ENCODE measurements at places on chromosomes 2 and 18. TPM values are rescaled to one million over a fixed set of nuclear protein-coding genes. Genes with fewer than 3 reads are reported as not detected.
A peak's percentile ranks its signal among the peaks of the same experiment; 100 is the strongest.

PTPRM gene
- 25.6 TPM for total RNA-seq

DNA sequence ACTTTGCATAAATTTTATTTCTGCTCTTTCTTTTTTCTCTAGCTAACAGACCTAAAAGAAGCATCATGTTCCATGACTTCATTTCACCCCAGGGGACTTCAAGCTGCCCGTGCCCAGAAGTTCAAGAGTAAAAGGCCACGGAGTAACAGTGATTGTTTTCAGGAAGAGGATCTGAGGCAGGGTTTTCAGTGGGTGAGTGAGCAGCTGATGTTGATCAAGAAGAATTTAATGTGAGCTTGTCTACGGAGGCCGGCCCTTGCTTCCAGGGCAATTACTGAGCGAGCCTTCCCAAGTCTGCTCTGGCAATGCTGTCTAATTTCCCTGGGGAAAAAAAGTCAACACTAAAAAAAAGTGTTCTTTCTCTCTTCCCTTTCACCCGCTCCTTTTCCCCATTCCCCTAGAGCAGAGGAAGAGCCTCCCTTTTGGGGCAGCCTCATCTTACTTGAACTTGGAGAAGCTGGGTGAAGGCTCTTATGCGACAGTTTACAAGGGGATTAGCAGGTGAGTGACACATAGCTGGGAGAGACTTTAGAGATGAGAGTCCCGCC is 1.2 kb downstream of the CDK15 start:
- peaks cover 45% of the 10 kb centered on the region for H3K27me3 ChIP-seq
- no peak for DNase-seq
- H3K27ac ChIP-seq, result no peak overlapping the region
- no peak overlapping the region for H3K4me3 ChIP-seq
- H3K4me1 ChIP-seq, result no peaks in the 10 kb centered on the region

CRACDL gene
- total RNA-seq, result 0.55 TPM

- no peak overlapping the region for H3K27ac ChIP-seq
- H3K4me3 ChIP-seq, result no peak overlapping the region
- H3K27me3 ChIP-seq, result no peaks in the 10 kb centered on the region
- DNase-seq, result no peak
These were observed 116.9 kb downstream of the EPHA4 start for GRCh38 chr2:221455214-221455613.

DNA sequence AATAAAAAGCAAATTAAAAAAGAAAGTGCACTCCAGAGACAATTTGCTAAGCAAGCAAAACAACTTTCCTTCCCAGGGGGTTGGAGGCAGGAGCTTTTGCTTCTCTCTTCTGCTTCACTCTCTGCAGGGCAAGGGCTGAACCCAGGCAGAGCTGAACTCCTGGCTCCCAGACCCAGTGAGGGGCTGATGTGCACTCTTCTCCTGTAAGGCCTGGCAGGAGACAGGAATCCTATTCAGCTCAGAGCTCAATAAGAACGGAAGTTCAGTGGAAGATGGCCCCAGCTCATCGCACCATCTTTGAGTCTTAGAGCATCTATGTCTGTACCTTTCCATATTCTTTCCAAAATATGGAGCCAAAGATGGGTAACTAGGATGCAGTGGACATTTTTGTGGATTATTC is 29.1 kb downstream of the CIB4 start:
- no peaks in the 10 kb centered on the region for H3K36me3 ChIP-seq
- DNase-seq, result no peak
- H3K27ac ChIP-seq, result no peak overlapping the region
- peaks cover 40% of the 10 kb centered on the region for H3K27me3 ChIP-seq
- H3K4me1 ChIP-seq, result peaks cover 6% of the 10 kb centered on the region

DNA sequence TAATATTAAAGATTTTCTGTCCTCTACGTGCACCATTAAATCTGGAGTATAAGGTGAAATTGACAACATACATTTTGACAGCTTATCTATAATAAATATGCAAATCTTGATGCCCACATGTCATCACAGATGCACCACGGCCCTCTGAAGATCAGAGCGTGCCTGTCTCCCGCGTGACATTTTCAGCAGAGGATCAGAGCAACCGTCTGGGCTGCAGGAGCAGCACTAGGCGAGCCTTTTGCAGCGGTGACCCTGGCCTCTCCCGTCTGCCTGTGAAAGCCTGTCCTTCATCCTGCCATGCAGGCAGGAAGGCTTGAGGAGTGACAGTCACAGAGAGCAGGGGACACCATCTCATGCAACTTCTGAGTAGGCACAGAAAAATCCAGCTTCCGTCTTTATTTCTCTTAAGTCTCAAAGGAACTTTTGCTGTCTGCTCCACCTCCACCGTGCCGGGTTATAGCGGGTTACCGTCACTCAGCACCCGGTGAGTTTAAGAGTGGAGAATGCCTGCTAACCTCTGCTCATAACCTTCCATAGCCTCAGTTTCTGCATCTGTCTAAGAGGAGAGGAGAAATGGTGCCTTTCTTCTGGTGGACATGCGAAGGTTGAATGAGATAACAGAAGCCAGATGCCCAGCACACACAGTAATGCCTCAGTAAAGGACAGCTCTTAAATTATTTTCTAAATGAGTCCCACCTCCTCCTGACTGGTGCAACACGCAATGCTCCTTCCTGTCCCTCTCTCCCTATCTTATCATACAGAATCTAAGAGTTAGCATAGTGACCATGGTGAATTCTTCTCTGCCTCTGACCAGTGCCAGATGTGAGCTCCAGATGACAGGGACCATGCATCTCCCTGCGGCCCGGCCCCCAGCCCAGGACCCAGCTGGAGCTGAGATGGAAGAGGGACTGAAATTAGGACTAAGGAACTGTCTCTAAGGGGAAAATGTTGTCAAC is 43.8 kb downstream of the CELF4 start:
- H3K27me3 ChIP-seq, result peaks cover 51% of the 10 kb centered on the region
- H3K4me3 ChIP-seq, result no peak overlapping the region
- peaks cover 5% of the 10 kb centered on the region for H3K36me3 ChIP-seq
- DNase-seq, result no peak

DNA sequence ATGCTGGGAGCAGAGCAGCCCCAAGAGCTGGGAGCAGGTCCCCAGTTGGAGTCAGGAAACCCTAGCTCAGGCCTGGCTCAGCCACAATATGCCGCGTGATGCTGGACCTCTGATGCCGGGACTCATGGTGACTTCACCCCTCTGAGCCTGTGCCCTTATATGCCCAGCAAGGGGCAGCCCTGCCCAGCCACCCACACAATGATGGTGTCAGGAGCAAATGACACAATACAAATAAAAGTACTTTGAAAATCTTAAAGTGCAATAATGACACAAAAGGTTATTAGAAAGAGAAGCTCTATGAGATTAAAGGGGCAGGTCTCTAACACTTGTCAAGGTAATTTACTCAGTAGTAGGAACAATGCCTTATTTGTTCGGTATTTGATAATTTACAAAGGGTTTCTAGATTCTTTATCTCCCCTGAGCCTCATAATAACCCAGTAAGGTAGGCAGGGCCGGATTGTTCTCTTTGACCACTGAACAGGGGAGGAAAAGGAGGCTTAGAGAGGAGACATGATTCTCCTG is 18.3 kb upstream of the KIF3C start:
- no peak overlapping the region for H3K4me3 ChIP-seq
- no peak for DNase-seq
- H3K27ac ChIP-seq, result no peak overlapping the region
- peaks cover 13% of the 10 kb centered on the region for H3K27me3 ChIP-seq
- H3K4me1 ChIP-seq, result peaks cover 12% of the 10 kb centered on the region

GRCh38 chr2:46298522-46299353 is 1.5 kb downstream of the EPAS1 start:
- peaks cover 58% of the 10 kb centered on the region for H3K27me3 ChIP-seq
- peak overlapping the region; percentile 92 for H3K4me3 ChIP-seq
- H3K4me1 ChIP-seq, result peaks cover 39% of the 10 kb centered on the region
- DNase-seq, result no peak

UGT1A7 gene
- total RNA-seq, result not detected

SPEG gene
- total RNA-seq, result 8.4 TPM

- no peak overlapping the region for H3K4me3 ChIP-seq
- peaks cover 2% of the 10 kb centered on the region for H3K4me1 ChIP-seq
- H3K27ac ChIP-seq, result no peak overlapping the region
These were observed 215.8 kb downstream of the ALPK2 start for GRCh38 chr18:58412844-58413666.

DNA sequence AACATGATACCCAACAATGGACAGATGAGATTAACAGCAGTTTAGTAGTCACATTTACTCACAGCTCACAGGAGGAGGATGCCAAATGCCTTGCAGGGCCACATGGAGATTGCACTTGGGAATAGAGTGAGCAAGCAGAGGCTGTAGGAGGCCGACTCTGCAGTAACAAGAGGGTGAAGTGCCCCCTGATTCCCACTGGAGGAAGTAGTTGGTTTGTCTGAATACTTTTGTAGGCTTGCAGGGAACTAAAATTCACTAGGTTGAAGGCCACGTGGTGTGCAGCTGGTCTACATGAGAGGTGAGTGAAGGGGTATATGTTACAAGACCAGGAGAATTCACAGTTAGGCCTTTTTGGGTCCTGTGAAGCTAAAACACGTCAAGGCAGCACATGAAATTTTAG is 419.3 kb upstream of the TNP1 start:
- peaks cover 4% of the 10 kb centered on the region for H3K27me3 ChIP-seq
- no peak for DNase-seq
- H3K27ac ChIP-seq, result no peak overlapping the region
- no peaks in the 10 kb centered on the region for H3K36me3 ChIP-seq
- no peaks in the 10 kb centered on the region for H3K4me1 ChIP-seq

HRH4 gene
- total RNA-seq, result 3.2 TPM

GCG gene
- total RNA-seq, result not detected

DNA sequence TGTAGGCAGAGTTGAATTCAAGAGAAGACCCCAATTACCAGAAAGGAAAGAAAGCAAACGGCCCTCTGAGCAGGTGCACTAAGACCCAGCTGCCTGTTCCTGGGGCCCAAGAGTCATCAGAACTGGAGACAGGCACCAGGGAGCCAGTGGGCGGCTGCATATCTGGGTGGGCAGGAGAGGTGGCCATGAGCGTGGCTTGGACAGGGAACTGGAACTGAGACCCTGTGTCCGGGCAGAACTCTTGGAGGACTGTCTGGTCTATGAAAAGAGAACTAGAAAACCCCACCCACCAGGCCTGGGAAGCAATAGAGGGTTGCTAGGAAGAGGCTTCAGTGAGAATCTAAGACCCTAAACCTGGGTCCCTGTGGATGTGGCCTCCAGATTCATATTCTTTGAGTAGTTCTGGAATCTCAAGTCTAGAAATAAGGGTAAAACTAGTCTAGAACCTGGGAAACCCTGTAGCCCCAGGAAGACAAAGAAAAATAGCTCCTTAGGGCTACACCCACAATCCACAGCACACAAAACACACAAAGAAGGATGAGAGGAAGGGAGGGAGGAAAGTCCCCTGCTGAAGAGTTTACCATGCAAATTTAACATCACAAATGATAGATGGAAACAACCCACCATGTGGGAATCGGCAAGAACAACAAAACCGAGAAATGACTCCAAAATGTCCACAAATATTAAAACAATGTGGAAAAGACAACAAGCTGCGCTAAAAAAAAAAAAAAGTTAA is 147.0 kb downstream of the HDAC4 start:
- DNase-seq, result no peak
- no peak overlapping the region for H3K4me3 ChIP-seq
- peaks cover 47% of the 10 kb centered on the region for H3K4me1 ChIP-seq
- H3K27me3 ChIP-seq, result no peaks in the 10 kb centered on the region
- H3K27ac ChIP-seq, result peak overlapping the region; percentile 54
- no peaks in the 10 kb centered on the region for H3K36me3 ChIP-seq

DNA sequence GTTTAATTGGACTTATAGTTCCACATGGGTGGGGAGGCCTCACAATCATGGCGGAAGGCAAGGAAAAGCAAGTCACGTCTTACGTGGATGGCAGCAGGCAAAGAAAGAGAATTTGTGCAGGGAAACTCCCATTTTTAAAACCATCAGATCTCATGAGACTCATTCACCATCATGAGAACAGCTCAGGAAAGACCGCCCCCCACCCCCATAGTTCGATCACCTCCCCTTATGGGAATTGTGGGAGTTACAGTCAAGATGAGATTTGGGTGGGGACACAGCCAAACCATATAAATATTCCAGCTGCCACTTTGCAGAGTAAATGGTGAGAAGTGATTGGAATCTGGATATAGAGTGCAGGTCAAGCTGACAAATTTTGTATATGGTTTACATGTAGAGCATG is 187.4 kb downstream of the ARL4C start:
- no peak for DNase-seq
- H3K4me1 ChIP-seq, result peaks cover 28% of the 10 kb centered on the region
- no peaks in the 10 kb centered on the region for H3K36me3 ChIP-seq
- H3K4me3 ChIP-seq, result peak overlapping the region; percentile 80

CAPN14 gene
- 0.65 TPM for total RNA-seq

GRCh38 chr2:124755386-124755785 is 730.3 kb downstream of the CNTNAP5 start:
- H3K4me1 ChIP-seq, result no peaks in the 10 kb centered on the region
- H3K4me3 ChIP-seq, result no peak overlapping the region
- no peaks in the 10 kb centered on the region for H3K36me3 ChIP-seq
- no peak for DNase-seq
- no peaks in the 10 kb centered on the region for H3K27me3 ChIP-seq

DNA sequence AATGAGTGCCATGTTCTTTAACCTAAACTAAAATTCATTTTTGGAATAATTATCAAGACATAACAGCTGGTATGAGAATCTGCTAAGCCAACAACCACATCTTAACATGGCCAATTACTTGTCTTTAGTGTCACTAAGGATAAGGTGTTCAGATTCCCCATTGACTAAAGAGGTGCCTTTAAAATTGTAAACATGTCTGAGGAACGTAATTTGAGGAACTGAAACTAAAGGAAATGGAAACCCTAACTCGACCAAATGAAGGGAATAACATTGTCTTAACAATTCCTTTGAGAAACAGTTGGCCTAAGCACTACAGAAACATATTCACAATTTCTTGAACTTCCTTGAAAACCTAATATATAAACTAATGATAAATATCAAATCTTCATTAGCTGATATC is 355.4 kb upstream of the GULP1 start:
- H3K36me3 ChIP-seq, result no peaks in the 10 kb centered on the region
- no peaks in the 10 kb centered on the region for H3K4me1 ChIP-seq
- H3K4me3 ChIP-seq, result no peak overlapping the region
- no peaks in the 10 kb centered on the region for H3K27me3 ChIP-seq
- DNase-seq, result no peak
- H3K27ac ChIP-seq, result no peak overlapping the region

Data from T-helper 17 cell (primary cell).